ENCODE measurements at places on chromosomes 1 and 21.

- DNase-seq, result no peak
Measured at GRCh38 chr1:223429821-223430220, 36.6 kb downstream of the CCDC185 start.

GRCh38 chr21:36579898-36580297, 100.0 kb upstream of the CLDN14 start:
- no peak for DNase-seq

- no peak for DNase-seq
Measured at GRCh38 chr21:31948676-31949075, 75.9 kb downstream of the HUNK start.

DNA sequence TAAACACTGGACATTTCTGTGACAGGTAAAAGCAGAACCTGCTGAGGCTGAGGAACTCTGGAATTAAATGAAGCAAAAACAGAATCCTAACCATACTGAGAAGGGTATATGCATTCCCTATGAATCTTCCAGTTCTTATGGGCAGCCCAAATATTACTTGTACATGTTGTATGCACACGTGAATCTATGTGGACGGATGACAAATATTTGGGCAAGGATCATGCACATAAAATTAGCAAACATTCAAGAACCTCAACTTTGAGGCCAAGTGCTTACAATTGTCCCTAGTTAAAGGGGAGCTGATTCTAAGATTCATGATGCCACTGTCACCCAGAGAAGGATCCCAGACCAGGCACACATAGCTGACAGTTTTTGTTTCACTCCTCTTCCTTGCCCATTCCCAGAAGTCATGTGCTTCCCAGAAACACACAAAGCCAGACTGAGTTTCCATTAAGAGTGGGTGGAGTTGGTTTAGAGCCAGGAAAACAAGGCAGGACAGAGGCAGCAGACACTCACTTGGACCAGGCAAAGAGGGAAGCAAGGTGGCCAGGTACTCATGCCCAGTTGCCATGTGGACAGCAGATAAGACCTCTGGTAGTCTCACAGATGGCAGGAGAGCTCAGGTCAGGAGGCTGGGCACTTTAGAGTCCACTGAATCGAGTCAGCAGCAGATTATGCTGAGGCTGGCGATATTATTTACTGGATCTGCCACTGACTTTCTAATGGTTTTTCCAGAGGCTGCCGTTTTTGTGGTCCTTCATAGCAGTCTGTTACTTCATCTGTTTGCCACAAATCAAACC, 25.6 kb downstream of the AK2 start:
- peak; percentile 88 for DNase-seq

DNA sequence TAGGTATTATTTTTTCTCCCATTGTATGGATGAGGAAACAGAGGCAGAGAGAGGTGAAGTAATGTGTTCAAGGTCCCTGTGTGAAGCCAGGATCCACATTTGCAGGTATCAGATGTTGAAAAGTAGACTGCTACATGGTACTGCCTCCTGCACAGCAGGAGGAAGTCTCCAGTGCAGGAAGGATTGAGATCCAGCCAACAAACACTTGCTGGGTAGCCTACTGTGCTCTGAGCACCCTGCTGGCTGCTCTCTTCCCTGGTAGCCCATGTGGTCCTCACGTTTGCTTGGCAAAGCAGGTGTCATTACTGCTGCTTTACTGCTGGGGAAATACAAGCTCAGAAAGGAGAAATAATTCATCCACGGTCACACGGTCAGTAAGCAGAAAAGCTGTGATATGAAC, 21.3 kb upstream of the GRIK3 start:
- DNase-seq, result no peak

DNA sequence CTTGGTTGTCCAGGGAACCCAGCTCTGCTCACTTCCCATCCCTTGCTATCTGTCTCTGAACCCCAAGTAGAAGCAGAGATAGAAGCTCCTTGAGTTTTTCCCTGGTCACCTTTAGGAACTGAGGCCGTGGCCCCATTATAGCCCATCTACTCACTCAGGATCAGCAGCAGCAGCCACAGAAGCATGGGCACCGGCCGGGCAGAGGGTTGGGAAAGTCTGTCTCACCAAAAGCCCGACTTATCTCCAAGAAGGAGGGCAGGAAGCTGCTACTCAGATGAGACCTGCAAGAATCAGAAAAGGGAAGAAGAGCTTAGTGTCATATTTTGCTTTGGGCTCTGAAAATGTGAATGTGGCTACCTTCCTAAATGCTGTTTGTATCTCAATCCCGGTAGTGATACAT, 264 bp downstream of the FCRL3 start:
- no peak for DNase-seq

GRCh38 chr1:236280438-236281197, 1.1 kb downstream of the ERO1B start:
- no peak for DNase-seq

- peak; percentile 71 for DNase-seq
Measured at GRCh38 chr1:11550664-11551283, 71.8 kb downstream of the DISP3 start.

GRCh38 chr1:7046314-7046713, 261.1 kb downstream of the CAMTA1 start:
- peak; percentile 51 for DNase-seq

DNA sequence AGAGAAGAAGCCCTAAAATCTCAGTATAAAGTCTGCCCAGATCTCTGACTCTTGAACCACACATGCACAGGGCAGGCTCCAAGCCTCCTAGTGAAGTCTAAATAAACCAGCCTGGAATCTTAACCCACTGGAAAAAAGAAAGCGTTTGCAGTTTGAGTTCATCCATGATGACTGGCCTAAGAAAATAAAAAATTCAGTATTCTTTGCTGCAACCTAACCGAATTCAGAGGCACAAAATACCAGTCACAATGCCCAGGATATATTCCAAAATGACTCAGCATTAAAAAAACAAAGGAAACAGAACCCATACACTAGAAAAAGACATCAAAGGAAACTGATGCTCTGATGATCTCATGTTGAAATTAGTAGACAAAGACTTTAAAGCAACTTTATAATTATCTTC, 269.2 kb downstream of the SDCCAG8 start:
- DNase-seq, result no peak

DNA sequence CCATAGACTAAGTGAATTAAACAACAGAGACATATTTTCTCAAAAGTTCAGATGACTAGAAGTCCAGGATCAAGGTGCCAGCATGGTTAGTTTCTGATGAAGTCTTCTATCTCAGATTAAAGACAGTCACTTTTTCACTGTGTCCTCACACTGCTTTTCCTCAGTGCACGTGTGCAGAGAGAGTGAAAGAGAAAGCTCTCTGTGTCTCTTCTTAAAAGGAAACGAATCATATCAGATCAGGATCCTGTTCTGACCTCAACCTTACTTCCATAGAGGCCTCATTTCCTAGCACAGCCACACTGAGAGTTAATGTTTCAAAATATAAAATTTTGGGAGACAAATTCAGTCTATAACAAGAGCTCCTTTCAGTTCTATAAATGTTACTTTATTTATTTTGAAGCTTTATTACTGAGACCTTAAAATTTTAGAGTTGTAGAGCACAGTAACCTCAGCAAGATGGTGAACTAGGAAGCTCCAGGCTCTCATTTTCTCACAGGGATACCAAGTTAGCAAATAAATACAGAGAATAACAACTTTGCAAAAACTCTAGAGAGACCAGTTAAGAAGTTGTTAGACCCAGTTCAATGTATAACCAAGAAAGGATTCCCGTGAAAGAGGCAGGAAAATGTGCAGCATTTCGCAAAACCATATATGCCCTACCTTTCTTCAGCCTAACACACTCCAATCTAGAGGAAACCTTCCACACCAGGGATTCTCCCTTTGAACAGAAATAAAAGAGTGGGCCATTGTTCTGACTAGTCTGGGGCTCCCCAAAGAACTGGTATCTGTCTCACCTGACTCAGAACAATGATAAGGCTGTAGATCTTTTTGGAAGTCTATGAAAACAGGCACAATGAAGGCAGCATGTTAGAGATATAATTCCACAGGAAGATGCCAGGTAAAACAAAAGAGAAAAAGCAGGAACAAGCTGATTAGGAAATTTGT, 372.2 kb downstream of the MRPL39 start:
- no peak for DNase-seq

DNA sequence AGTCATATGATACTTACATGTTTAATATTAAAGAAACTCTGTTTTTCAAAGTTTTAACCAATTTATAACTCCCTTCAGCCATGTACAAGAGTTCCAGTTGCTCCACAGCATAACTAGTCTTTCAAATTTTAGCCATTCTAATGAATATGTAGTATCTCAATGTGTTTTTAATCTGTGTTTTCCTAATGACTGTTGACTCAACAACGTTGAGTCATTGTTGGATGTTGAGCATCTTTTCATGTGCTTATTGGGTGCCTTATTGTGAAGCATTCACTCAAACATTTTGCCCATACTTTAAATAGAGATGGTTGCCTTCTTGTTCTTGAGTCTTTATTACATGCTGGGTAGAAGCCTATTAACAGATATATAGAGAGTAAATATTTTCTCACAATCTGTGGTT, 240.2 kb upstream of the LYPLAL1 start:
- no peak for DNase-seq

DNA sequence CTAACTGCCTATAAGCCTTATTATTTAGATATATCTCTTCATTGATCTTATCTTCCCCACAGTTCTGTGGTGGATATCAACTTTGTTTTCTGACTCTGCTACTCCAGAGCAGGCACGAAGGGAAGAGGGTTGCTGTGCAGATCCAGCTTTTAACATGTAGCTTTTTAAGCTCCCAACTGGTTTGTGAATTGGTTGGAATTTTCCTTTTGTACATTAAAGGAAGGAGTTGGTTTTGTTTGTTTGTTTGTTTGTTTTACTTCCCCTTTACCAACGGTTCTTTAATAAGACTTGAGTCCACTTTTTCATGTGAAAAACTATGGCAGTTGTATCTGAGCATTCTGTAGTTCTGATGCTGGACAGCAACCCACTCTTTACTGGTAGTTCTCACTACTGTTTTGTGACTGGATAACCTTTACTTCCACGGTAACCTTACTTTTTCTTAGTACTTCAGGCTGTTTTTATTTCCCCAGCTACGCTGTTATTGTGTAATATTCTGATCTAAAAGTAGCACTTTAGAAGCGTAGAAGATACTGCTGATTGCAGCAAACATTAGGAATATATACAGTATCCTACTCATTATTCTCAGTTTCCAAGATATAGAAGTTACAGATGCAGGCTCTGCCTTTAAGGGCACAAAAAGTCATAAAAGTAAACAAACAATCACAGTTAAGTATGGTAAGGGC, 1.6 kb downstream of the GNPAT start:
- DNase-seq, result no peak

- no peak for DNase-seq
Measured at GRCh38 chr1:148263128-148263905, 111.2 kb upstream of the NBPF11 start.

DNA sequence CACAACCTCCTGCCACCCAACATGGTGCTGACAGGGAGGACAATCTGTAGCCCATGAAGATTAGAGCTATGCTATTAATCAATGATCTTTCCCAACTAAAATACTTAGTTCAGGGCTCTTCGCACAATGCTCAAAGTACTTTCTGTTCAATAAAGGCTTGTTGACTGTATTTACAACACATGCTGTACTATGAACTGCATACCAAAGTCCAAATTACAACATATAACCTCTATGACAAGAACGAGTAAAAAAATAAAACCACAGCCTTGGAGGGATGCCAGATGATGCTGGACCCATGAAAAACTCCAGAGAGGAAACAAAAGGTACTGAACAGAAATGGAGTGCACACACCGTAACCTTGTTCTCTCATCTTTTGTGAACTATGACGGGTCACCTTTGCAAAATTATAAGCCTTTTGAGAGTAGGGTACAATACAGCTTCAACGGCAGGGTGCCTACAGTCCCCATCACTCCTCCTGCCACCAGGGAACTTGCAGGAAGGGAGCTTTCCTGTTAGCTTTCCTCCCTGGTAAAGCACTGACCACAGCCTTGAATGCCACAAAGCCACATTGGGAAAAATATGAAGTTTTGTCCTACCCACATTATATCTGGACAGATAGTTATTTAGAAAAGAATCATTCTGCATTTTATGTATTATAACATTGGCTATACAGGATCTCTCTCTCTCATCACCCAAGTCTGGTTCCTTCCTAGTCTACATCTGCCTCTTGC, 175.6 kb downstream of the NRIP1 start:
- no peak for DNase-seq

DNA sequence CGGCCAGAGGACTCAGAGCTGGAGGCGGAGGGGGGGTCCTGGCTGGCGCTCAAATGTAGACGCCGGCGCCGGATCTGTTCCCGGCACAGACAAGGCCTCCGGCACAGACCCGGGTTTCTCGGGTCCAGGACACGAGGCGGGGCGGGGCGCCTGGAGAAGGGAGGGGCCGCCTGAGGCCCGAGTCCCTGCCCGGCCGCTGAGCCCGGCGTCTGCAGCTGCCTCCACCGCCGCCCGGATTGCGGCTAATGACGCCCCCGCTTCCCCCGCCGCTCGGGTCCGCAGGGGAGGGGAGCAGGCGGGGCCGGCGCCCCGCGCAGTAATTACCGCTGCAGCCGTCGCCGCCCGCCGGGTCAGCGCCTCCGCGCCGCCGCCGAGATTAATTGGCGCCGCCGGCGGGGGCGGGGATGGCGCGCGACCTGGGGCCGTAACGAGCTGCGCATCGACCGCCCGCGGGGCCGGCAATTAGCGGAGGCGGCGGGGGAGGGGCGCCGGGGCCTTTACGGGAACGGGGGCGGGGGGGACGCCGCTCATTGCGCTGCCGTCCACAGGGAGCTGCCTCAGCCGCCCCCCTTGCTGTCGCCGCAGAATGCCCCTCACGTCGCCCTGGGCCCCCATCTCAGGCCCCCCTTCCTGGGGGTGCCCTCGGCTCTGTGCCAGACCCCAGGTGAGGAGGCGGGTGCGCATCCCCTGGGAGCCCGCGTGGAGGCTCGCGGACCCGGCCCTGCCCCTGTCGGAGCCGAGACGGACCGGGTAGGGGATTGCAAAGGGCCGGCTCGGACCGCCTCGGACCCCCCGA, 17.3 kb downstream of the NOC2L start:
- DNase-seq, result peak; percentile 51

GRCh38 chr1:43776043-43776761, 68.9 kb downstream of the ST3GAL3 start:
- DNase-seq, result no peak

DNA sequence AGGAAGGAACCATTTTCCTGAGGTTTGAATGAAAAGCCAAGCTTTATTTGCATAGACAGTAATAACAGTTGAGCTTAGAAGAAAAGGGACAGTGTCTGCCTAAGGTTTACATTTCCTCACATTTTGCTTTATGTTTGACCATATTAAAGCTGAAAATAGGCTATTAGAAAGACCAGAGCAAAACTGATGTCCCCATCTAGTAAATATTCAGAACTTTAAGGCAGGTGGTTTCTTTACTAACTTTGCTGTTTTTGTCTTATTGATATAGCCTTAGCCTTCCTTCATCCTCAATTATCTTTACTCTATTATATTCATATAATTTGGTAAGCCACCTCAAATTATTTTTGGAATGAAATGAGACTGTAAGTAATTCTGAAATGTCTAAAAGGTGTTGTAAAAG, 53.6 kb upstream of the LAPTM5 start:
- DNase-seq, result no peak

Measured in COLO829 (cell line).